ENCODE measurements at places on chromosomes 4 and X.

DNA sequence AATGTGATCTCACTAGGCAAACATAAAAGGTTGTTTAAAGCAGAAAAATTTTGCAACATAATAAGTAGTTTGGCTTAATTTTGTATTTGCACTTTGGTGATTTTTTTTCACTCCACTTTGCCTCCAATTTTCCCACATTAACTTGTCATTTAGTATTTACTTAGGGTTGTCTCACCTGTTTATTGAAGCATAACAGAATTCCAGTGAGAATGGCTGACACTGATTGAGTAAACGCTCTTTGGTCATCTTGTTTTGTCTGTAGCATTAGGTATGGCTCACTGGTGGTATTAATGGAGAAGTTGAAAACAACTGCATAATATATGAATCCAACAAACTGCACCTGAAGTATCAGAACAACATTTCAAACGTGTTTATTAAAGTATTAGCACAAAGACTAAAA, 799.5 kb upstream of the ADGRL3 start:
- DNase-seq: no peak

- DNase-seq: no peak
These were observed 39.8 kb downstream of the GLRB start for GRCh38 chr4:157115613-157116335.

DNA sequence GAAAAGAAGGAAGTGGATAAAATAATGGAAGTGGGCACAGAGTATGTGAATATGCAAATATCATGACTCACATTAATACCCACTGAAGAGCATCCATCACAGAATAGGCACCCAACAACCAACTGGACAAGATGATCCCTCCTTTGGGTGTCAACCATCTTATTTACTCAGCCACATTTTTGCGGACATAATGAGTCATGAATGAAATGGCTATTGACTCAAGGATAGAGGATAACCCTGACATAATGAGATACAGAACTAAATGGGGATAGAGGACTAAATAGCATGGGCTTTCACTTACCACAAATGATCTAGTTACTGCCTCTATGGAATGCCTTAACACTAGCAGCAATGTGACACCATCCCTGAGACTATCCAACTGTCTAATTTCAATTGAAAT, 224.7 kb downstream of the ANTXR2 start:
- no peak for DNase-seq

DNA sequence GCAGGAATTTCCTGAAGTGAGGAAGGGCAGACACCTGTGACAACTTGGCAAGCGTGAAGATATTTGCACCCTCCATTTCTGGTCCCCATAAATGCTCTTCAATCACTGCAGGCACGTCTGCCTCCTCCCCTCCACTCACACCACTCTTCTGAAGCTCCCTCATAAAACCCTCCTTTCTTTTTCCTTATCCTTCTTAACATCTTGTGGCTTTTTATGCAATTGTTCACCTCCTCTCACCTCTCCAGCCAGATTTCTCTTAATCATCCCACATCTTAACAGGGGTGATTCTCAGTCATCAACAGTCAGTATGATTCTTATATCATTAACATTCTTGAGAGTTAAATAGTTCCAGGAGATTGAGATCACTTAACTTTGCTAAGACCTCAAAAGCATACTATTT, 277.4 kb downstream of the SPRY1 start:
- DNase-seq: no peak

GRCh38 chr4:129978315-129978714, 882.4 kb downstream of the C4orf33 start:
- no peak for DNase-seq

- DNase-seq: no peak
These were observed 335.8 kb downstream of the FAT4 start for GRCh38 chr4:125650557-125650956.

DNA sequence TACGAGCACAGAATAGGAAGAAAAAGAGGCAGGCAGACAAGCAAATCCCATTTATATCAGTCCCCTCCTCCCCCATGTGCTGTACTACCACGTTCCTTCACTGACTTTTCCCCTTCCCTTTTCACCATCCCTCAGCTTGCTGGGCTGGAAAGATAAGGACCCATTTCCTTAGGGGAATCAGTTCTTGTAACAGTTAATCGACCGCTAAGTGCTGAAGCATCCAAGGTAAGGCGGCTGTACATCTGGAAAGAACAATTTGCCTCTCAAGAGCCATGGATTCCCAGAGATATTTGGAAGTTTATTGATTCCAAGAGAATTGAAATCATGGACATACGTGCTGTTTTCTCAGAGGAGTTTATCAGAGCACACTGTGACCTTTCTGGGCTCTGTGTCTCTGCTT, 1688.0 kb downstream of the STIM2 start:
- no peak for DNase-seq

DNA sequence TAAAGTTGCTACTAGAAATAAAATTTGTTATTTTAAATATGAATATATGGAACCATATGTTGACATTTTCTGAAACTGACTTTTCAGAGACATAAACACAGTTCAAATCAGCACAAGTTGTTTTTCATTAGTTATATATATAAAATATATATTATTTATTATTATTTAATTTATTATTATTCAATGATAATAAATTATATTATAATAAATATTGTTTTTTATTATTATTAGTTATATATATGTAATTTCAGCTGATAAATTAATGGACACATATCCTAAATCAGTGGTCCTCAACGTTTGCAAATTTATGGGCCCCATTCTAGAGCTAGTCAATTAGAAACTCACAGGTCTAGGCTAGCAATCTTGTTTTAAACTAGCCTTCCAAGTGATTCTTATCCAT, 809.3 kb downstream of the C4orf33 start:
- no peak for DNase-seq

DNA sequence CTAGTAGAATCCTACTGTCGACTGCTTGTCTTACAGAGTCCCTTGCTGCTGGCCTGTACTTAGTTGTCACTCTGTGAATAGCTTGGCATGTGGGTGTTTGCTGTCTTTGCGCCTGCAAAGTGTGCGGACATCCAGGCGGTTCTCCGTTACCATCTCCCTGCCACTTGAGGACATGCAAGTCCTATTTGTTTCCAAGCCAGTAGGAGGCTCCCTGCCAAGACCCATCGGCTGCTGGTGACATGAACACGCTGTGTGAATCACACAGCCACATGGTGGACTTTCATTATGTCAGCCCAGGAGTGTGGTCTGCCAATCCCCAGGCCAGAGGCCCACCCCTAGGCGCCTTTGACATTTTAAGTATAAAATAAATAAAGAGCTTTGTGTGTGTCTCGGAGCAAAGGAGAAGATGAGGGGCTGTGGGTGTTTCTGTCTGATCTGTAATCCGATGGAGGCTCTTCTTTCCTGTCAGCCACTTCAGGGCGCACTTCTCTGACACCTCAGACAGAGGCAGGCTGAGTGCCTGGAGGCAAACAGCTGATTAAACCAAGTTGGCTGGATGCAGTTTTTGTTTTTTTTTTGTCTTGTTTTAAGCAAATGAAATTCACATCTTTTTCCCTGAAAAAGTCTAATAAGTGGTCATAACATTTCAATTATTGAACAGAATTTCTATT, 51.5 kb downstream of the ALPK1 start:
- DNase-seq: no peak

GRCh38 chr4:26931966-26932365, 71.3 kb downstream of the STIM2 start:
- no peak for DNase-seq

GRCh38 chr4:138007572-138007971, 234.6 kb downstream of the SLC7A11 start:
- DNase-seq: no peak

- DNase-seq: no peak
These were observed 102.4 kb downstream of the SLIT2 start for GRCh38 chr4:20354120-20354519.

DNA sequence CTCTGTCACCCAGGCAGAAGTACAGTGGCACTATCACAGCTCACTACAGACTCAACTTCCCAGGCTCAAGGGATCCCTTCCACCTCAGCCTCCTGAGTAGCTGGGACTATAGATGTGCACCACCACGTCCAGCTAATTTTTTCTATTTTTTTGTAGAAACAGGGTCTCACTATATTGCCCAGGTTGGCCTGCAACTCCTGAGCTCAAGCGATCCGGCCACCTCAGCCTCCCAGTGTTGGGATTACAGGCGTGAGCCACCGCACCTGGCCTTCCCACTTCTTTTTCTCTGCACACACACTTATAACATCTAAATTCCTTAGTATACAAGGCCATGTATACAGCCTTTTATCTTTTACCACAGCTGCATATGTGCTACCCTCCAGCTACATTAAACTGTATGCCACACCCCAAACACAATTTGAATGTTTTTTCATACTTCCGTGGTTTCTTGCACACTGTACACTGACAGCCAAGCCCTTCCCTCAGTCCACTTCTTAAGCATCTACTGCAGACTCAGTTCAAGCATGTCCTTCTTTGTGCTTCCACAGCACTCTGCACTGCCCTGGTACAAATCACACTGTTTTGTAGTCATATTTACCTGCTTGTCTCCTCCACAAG, 6.5 kb downstream of the SLC7A3 start:
- no peak for DNase-seq

DNA sequence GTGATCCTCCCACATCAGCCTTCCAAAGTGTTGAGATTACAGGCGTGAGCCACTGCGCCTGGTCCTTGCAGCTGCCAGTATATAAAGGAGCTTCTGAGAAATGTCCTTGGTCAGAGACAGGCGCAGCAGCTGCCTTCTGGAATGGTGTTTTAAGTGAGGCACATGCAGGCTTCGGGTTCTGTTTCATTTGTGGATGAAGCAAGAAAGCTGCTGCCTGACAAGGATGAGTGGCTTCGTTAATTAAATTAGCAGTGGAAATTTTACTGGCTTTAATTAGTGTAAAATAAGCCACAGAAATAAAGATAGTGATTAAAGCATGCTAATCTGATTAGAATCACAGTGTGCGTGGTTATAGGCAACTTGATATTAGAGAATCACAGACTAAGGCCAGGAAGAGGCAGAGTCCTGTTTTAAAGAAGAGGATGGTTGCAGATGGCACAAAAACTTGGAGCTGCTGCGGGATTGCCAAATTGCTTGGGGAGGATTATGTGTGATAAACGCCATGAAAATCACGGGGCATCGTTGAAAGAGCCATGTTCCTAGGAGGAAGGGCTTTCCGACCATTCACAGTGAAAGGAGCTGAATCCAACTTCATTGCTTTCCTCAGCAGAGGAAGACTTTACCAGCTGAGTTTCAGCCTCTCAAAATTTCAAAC, 348.4 kb upstream of the FAT1 start:
- DNase-seq: no peak

DNA sequence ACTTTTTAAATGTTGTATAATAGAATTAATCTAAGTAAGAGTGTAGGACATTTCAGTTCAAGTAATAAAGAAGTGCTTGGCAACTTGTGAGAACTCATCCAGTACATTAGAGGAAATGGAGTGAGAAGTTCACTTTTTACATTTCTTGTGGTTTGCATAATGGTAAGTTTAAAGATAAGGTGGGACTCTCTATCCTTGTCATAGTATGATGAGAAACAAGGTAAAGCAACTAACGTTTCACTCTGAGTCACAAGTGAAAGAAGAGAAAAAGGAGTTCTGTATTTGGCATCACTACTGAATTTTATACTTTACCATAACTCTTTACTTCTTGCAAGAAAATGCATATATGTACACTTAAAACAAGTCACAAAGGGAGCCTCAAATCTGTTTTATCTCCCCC, 219.4 kb downstream of the SLC4A4 start:
- DNase-seq: no peak
